ENCODE measurements at places on chromosomes 13 and 19. TPM values are rescaled to one million over a fixed set of nuclear protein-coding genes. Genes with fewer than 3 reads are reported as not detected.

DNA sequence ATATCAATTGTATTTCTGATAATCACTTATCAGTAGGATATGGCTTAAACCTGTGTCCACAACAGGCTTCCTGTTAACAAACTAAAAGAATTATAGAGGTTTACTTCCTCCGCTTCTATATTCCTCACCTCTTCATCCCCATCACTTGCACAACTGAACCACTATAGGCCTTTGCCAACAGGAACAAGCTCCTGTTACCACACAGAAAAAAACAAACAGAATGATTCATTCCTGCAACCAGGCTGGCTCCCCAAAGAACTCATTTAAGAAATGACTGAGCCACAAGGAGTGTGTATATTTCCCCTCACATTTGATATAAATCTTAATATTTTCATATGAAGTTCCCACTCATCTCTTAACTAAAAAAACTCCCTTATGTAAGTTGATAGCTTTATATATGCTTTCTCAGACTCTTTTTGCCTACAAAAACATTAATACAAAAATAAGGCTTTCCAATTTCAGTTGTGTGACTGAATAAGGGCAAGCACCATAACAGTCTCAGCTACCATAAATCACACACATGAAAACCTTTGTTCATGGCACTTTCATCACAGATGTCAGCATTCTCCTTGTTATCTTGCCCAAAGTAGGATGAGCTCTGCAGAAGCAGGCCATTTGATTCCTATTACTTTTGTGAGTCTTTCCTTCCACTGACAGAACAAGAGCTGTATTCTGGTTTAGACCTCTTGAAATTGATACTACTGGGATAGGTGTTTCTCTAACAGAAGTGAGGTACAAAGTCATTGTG is 366.8 kb downstream of the SLITRK1 start:
- no peak for DNase-seq

- no peak for DNase-seq
Measured at GRCh38 chr13:32107474-32107873, 75.9 kb downstream of the FRY start.

GRCh38 chr13:97100821-97101220 is 106.5 kb upstream of the OXGR1 start:
- no peak for DNase-seq

- DNase-seq = no peak
Measured at GRCh38 chr13:68846663-68847062, 1261.0 kb upstream of the ATXN8OS start.

- peak; percentile 67 for DNase-seq
Measured at GRCh38 chr19:4524808-4525562, 6.7 kb upstream of the PLIN4 start.

The APC2 gene
- 0.15 TPM for total RNA-seq

The FCHO1 gene
- 162 TPM for total RNA-seq

All from B cell (primary cell).